ENCODE measurements at places on chromosomes 5 and 9.

GRCh38 chr9:126833710-126834345 lies 26.6 kb upstream of the ZBTB34 start:
- DNase-seq, result no peak

GRCh38 chr5:180639287-180639686 lies 10.1 kb downstream of the FLT4 start:
- DNase-seq, result no peak

- DNase-seq, result no peak
Measured at GRCh38 chr9:105886136-105886535, 191.8 kb downstream of the TMEM38B start.

DNA sequence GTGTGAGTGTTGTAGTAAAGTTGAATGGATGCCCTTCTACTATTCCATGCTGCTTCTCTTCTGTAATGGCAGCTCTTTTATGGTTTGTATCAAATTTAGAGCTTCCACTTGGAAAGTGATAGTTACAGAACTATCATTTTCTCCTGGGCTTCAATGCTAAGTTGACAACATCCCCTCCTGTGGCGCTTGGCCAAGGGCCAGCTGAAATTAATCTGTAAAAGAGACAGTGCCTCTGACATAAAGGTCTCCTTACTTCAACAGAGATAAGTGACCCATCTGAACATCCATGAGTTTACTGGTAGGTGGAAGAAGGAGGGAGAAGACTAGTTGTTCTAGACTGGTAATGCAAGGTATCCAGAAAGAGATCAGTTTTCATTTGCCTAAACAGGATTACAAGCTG lies 39.7 kb downstream of the CHSY3 start:
- no peak for DNase-seq

GRCh38 chr9:26326563-26326962 lies 566.0 kb downstream of the CAAP1 start:
- DNase-seq, result no peak

- DNase-seq, result no peak
Measured at GRCh38 chr9:36598273-36598672, 25.6 kb downstream of the MELK start.

GRCh38 chr5:90861843-90862586 lies 303.4 kb downstream of the ADGRV1 start:
- DNase-seq, result no peak

DNA sequence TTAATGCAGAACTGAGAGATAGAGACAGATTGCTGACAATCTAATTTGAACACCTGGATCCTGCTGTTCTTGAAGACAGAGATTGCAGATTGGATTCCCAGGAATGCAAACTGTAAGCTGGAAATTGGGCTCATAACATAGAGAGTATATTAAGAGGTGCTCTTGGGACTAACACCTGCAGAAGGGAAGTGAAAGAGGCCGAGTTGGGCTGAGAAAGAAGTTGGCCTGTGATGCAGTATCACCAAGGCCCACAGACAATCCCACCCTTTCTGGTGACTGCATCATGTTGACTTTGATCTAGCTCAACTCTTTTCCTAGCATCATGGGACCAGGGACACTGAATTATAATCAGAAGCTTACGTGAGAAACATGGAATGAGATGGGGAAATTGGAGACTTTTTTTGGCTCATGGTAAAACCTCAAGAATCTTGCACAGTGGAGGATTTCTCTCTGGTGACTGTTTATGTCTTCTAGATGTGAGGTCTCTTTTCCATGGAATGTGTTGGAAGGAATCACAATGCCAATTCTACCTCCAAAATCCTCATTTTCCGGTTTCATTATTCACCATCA lies 36.5 kb upstream of the NUDT12 start:
- DNase-seq, result no peak

DNA sequence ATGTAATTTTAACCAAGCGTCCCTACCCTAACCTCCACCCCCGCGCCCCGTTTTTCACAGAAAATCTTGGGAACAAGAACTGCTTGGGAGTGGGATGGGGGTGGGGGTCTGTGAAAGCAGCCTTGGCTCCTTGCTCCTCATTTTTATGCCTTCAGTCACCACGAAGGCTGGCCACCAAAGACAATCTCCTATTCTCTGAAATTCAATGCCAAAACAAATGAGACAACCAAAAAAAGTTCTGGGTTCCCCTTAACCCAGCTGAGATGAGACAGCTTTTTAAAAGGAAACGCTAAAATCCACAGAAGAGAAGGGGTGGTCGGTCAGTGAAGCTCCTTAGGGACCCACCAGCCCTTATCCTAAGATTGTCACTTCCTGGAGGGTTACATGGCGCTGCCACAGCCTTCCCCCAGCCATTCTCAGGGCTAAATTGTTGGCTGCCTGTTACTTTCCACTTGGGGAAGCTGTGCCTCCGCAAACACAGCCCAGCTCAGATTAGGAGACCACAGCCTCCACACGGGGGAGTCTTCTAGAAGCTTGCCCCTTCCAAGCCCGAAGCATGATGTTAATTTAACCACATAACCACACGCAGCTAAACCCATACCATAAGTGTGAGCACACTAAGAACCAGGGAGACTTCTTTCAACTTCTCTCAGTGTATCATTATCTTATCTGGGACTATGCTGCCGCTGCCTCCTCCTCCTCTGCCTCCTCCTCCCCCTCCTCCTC lies 136.3 kb downstream of the FOXD1 start:
- DNase-seq, result no peak

GRCh38 chr9:98045234-98046179 lies 11.0 kb upstream of the NANS start:
- DNase-seq, result peak; percentile 23

DNA sequence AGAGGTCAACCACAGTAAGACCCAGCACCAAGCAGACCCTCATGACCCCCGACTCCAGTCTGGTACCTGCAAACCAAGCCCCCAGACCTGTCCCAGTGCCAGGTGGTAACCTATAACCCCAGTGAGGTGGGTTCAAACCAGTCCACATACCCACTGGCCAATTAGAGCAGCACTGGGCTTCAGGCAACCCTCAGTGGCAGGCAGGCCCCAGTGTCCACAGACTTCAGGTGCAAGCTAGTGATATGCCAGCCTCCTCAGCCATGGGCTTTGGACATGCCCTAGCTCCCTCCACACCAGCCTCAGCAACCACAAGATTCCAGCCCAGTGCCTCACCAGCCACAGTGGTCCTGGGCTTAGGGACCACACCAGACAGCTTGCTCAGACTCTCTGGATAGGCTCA lies 276.6 kb downstream of the DTWD2 start:
- no peak for DNase-seq

DNA sequence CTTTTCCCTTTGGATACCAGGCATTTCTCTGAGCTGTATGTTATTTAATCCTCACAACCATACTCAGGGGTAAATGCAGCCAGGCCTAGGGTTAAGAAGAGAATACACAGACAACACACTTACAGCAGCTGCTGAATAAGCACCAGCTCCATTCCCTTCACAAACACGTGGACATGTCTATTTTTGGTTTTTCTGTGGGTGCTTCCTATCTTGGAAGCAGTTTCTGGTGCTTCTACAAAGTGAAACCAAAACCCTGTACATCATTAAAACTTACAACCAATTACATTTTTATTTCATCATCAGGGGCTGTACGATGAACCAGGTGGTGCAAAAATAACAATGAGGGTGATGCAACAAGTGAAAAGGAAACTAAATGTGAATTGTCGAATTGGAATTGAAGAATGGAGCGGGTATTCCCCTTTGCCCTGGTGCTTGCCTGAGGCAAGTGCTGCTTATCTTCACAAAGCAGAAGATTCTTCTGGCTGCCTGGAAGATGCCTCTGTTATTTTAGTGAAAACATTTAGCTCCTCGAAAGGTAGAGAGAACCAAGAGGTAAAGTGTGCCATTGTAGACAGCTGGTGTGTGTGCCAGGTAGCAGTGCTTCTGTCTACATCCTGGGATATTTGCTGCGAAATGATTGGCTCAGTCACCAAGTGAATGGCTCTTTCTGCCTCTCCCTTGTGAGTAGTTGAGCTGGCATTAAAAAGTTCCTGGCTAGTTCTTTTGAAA lies 18.6 kb upstream of the IFNB1 start:
- peak; percentile 17 for DNase-seq

- DNase-seq, result no peak
Measured at GRCh38 chr9:109704546-109704945, 75.5 kb upstream of the PALM2AKAP2 start.

DNA sequence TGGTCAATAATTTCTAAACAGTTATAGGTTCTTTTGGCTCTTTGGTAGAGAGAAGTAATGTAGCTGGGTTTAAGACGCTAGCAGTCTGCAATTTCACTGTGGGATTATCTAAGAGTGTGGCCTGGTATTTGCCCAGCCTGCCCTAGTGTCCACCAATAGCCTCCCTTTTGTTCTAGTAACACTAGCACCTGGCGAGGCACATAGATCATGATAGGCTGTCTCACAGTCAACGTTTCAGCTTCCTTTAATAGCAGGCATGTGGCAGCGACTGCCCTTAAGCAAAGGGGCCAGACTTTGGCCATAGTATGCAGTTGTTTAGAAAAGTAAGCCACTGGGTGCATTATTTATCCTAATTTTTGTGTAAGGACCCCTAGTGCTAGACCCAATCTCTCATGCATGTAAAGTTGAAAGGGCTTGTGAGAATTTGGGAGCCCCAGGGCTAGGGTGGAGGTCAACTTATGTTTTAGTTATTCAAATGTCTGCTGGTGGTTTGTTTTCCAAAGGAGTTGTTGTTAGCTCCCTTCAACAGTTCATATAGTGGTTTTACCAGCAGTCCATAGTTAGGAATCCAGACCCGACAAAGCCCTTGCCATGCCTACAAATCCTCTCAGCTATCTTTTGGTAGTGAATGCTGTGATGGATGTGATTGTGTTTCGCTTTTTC lies 274.3 kb downstream of the HTR1A start:
- no peak for DNase-seq

DNA sequence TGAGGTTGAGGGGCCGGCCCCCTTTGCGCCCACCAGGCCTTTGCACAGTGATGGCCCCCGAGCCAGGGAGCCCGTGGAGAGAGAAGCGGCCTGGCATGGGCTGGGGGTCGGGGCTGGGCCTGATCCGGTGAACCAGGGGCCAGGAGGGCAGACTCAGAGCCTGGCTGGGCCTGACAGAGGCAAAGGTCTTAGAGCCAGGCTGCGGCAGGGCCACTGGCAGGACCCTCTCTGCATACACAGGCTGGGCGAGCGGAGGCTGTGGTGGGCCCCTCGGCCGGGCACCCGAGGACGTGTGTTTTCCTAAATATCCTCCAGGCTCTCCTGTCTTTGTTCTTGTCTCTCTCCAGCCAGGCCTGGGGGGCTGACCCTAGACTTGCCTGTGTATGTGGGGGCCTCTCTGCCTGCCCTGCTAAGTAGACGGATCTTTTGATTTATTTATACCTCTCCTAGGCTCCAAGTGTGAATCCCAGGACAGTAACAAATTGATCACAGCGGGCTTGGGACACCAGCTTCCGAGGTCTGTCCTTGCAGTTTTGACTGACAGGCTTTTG lies 933 bp downstream of the NEK6 start:
- no peak for DNase-seq

DNA sequence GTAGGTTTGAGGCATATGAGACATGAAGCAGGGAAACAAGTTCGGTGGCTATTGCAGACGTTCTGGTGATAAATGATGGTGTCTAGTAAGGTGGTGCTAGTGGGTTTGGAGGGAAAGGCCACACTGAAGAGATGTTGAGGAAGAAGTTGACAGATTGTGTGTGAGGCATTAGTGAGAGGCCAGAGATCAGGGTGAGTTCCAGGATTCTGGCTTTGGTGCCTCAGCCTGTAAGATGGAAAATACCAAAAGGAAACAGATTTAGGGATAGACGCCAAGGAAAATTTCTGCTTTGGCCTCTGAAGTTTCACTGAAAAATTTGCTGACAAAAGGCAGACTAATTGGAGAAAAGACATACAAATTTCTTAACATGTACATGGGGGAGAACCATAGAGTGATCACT lies 6.4 kb upstream of the PAIP1 start:
- DNase-seq, result no peak

DNA sequence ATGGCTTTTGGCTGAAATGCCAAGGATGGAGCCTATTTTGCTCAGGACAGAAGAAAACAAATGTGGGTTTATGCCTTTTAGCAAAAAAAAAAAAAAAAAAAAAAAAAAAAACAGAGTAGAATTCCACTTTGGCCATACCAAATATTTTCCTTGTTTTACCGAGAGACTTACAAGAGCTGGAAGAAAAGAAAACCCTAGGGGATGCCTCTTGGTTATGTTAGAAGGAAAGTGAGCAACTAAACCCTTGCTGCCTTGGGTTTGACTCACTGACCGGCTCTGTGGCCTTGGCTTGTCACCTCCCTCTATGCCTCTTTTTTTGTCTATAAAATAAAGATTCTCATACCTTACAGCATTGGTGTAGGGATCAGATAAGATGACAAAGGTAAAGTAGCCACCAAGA lies 69.6 kb upstream of the ABCA1 start:
- no peak for DNase-seq

- DNase-seq, result no peak
Measured at GRCh38 chr5:87572090-87572489, 159.4 kb upstream of the CCNH start.

GRCh38 chr5:141003031-141003430 lies 36.8 kb downstream of the PCDHAC2 start:
- no peak for DNase-seq

DNA sequence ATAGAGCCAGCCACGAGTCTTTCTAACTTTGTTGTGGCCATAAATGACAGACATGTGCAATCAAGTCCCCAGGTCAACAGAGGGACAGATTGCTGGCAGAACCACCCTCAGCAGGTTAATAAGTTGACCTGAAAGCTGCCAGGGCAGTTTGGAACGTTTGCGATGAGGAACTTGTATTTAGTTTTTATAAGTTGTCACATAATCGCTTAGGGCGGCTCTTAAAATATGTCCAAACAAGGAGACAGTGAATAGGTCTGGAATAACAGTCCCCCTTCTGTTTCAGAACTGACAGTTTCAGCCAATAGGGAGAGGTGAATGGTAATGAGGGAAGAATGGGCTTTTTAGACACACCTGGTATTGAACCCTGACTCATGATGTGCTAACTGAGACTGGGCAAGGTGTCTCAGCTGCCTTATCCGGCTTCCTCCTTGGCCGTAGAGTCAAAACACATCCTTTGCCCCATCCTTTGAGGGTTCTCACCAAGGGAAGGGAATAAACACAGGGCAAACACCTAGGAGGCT lies 33.6 kb upstream of the GABRP start:
- no peak for DNase-seq

GRCh38 chr5:151480384-151481293 lies 33.2 kb downstream of the SLC36A1 start:
- DNase-seq, result no peak

DNA sequence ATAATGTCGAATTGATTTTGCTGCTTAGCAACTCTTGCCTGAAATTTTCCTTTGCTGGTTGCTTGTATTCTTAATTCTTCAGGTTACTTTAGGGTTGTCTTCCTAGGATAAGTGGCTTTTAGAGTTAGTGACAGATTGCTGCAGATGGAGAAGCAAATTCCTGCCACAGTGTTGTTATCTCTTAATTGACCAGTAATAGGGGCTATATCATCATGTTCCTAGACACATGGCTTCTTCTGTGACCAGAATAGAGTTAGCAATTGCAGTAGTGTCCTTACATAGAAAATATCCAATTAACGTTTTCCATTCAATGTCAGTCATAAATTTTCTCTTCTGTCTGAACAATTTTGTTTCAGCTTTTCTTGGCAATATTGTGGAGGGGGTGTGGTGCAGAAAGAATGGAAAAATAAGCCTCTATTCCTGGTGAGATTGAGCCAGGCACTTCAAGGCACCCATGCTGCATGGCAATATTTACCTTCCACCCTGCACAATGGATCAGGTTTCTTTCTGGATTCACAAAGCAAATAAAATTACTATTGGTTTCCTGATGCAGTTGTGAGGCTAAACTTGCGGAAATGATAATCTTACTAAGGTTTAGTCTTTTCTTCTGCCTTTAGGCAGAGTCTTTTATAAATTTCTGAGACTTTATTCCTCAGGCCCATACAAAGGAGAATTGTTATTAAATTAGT lies 1481.5 kb downstream of the EFNA5 start:
- no peak for DNase-seq

- no peak for DNase-seq
Measured at GRCh38 chr9:77910194-77910621, 121.4 kb downstream of the GNAQ start.
